Activated T-cell treated with anti-CD3 and anti-CD28 coated beads, Interleukin-2, amount 50 U/mL, for 72 hours (primary cell): ENCODE measurements at places on chromosomes 4 and X.

GRCh38 chr4:186724864-186725468, 1.3 kb upstream of the FAT1 start:
- no peak for DNase-seq

DNA sequence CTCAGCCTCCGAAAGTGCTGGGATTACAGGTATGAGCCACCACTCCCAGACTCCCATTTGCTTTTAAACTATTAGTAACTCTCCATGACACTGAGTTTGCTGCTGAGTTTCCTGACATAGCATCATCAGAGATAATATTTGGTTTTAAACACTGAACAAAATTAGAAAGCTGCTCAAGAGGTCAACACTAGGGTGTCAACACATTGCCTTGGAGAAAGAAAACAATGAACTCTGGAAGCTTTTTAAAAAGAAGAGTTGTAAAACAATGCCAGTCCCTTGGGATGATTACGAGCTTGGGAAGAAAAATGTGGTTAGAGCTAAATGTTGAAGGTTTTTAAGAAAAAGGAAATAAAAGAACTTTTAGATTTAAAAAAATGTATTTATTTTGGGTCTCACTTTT, 264.8 kb downstream of the CAMK2D start:
- no peak for DNase-seq

DNA sequence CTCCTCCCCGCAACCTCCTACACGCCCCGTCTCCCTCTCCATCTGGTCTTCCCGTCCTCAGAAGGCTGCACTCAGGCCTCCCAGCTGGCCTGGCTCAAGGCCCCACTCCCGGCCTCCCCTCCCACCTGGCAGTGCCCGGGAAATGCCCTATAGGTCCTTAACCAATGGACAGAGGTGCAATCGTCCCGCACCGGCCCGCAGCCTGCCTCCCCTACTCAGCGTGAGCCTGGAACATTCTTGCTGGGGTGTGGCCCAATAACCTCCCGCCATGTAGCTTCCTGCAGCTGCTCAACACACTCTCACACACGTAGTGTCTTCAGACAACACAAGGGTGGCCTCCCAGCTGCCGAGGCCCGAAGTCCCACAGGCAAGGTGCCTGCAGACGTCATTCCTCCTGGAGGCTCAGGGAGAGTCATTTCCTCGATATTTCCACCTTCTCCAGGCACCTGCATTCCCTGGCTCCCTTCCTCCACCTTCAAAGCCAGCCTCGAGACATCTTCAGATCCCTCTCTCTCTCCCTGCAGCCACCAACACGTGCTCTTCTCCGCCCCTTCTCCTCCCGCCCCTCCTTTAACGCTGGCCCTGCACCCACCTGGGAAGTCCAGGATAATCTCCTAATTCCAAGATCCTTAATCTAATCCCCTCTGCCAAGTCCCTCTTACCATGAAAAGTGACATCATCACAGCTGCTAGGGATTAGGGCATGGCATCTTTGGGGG, 56.2 kb downstream of the ADRA2C start:
- DNase-seq: no peak

DNA sequence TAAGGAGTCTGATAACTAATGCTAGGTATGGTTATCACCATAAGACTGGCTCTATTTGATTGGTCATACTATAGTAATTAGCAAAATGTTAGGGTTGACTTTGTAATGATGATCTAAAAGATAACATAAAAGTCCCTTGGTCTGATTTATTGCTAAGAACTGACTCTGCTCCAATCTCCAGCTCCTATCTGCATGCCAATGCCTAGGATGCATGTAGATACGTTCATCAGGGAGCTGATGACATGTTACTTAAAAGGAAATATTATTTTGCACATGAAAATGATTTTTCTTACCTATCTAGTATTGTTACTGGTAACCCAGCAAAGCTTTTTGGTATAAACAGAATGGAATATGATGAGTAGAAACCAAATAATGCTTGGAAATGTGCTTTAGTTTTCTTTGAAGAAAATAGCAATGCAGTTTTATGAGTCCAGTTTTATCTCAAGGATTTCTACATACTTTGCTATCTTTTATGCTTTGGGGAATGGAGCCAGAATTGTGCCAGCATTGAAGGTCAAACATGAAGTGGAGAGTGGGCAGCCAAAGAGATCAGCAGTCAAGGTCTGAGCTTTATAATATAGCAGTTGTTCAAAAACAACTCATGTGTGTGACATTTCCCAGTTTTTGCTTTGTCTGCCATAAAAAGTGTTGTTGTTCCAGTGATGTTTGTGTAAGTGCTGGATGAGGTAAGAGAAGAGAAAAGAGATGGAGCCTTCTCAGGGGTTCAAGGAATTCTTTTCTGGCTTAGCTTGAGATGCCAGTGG, 121.0 kb downstream of the ARHGAP24 start:
- no peak for DNase-seq

GRCh38 chr4:151744614-151745013, 16.2 kb downstream of the GATB start:
- no peak for DNase-seq
